ENCODE measurements at places on chromosomes 13 and 19.

- no peak for DNase-seq
Observed at GRCh38 chr13:88651531-88651930, 980.4 kb downstream of the SLITRK5 start.

GRCh38 chr13:113064000-113064533 is 41.5 kb upstream of the F7 start:
- DNase-seq: no peak

GRCh38 chr13:99124794-99125316 is 75.8 kb upstream of the UBAC2 start:
- peak; percentile 66 for DNase-seq

GRCh38 chr13:46531953-46532352 is 21.0 kb upstream of the LRCH1 start:
- no peak for DNase-seq

GRCh38 chr13:40185414-40185813 is 481.0 kb downstream of the FOXO1 start:
- no peak for DNase-seq

- DNase-seq: no peak
Observed at GRCh38 chr13:57877601-57878000, 246.1 kb downstream of the PCDH17 start.

- no peak for DNase-seq
Observed at GRCh38 chr19:27909185-27909840, 1303.6 kb downstream of the UQCRFS1 start.

DNA sequence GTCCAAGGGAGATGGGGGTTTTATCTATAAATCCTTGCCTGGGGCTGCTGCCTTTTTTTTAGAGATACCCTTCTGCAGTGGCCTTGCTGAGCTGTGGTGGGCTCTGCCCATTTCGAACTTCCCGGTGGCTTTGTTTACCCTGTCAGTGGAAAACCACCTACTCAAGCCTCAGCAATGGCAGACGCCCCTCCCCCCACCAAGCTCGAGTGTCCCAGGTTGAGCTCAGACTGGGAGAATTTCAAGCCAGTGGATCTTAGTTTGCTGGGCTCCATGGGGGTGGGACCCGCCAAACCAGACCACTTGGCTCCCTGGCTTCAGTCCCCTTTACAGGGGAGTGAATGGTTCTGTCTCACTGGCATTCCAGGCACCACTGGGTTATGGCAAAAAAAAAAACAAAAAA is 21.6 kb downstream of the LGALS13 start:
- no peak for DNase-seq

GRCh38 chr19:12872941-12873890 is 8.0 kb downstream of the DNASE2 start:
- DNase-seq: peak; percentile 75

- peak; percentile 26 for DNase-seq
Observed at GRCh38 chr19:13932149-13932637, 6.0 kb downstream of the PODNL1 start.

GRCh38 chr19:43329989-43330388 is 23.5 kb upstream of the CD177 start:
- no peak for DNase-seq

DNA sequence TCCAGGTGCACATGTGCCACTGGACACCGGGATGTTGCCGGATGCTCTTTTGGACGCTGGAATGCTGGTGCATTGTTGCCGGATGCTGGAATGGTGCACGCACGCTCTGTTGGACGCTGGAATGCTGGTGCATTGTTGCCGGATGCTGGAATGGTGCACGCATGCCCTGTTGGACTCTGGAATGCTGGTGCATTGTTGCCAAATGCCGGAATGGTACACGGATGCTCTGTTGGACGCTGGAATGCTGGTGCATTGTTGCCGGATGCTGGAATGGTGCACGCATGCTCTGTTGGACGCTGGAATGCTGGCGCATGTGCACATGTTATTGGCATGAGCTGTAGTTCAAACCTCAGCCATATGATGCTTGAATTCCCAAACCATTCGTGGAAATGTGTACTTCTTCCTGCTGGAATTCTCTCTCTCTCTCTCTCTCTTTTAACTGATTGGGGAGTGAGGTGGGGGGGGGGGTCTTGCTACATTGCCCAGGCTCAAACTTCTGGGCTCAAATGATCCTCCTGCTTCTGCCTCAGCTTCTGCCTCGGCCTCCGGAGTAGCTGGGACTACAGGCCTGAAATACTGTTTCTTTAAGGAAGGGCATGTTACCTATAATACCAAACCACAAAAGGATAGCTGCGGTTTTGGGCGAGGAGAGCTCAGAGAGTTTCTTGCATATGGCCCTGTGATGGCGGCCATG is 1.2 kb upstream of the MCF2L start:
- peak; percentile 35 for DNase-seq

- DNase-seq: no peak
Observed at GRCh38 chr13:50513300-50513877, 330.1 kb downstream of the DLEU7 start.

DNA sequence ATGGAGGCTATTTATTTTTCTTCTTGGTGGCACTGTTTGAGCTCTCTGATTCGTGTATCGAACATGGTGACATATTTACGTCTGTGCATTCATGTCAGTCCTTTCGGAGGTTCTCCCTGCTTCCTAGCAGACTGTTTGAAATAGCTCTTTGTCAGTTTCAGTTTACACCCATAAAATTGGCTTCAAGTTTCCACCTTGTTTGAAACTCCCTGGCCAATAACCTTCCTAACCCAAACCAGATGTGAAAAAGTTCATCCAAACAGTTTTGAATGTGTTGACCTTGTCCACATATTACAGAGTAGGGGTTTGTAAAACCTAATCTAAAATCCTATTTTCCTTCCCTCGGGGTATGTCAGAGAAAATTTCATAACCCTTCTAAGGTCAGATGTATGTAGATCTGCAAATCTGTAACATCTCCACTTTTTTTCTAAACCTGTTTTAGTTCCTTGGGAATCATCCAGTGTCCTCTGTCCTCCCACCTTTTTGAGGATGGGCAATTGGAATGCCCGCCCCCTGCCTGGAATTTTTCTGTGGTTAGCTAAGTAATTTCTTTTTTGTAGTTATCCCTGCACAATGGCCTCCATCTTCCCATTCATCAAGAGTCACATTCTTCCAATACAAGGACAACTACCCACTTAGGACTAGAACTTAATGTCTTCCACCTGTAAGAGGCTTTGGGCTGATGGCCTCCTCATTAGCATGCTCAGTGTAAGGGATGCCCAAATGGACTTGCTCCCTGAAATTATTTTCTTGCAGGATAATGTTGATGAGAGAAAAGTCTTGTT is 499.8 kb downstream of the GPC6 start:
- DNase-seq: no peak

- DNase-seq: no peak
Observed at GRCh38 chr13:22061371-22061805, 390.5 kb downstream of the FGF9 start.

DNA sequence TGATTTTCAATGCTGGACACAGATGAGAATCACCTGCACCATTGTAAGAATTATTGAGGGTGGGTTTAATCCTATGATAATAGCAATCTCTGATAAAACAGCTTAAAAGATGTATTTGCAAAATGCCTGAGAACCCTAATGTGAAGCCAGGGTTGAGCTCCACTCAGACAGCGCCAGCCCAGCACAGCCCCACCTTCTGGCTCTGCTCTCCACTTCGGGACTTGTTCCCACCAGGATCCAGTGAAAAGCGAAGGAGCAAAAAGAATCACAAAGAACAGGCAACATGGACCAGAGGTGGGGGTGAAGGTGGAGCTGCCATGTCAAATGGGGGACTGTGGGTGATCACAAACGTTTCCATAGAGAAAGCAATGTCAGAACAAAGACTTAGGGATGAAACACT is 18.6 kb upstream of the ZNF816 start:
- DNase-seq: no peak

DNA sequence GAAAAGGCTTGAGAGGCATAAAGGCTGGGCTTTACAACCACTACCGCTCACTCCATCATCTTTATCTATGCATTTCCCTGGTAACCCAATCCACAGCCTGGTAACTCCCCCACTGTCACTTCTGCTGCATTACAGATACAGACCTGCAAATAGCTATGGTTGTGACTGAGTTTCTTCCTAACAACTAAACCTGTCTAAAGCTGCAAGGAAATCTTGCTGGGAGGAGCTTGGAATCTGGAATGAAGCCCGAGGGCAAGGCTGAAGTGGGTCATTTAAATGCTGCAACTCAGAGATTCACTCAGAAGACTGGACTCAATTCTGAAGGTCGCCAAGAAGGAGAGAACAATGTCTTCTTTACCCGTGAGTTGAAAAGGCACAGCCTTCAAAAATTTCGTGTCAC is at the start of gene LGALS13:
LGALS13 (plus strand) TSS at position 301 of the 400 bp plus-strand sequence; CDS start at position 346, 45 bp downstream.
- DNase-seq: no peak

GRCh38 chr13:59425211-59425741 is 738.5 kb downstream of the DIAPH3 start:
- DNase-seq: no peak

DNA sequence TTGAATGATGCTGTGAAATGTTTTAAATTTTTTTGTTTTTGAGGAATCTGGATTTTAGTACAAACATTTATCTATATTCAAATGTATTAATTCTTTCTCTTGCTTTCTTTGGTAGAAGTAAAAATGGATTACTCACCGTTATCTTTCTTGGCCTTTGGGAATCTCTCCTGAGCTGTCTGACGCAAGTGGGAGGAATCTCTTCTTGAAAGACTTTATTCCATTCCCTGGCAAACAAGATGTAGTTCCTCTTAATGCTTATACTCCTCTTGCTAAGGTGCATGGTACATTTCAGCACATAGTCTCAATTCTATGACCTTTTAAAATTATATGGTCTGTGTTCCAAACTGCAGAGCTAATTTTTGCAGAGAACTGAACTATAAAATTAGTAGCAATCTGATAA is 246.2 kb upstream of the SLC10A2 start:
- DNase-seq: no peak

DNA sequence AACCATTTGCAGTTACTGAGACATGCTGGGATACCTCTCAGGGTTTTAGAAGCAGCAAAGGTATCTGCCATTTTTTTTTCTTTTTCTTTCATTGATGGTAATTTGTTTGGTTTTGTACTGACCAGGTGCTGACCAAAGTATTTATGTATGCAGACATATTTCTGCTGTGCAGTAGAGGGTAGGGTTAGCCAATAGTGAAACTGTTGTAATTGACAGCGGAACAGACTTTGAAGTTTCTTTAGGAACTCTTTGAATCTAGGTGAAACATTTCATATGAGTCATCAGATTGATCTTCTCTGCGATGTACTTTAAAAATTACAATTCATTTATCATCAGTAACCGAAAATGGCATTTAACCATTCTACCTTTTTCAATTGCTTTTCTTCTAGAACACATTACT is 63.0 kb downstream of the ITGBL1 start:
- DNase-seq: no peak

GRCh38 chr19:50772476-50772875 is 2.2 kb downstream of the GPR32 start:
- no peak for DNase-seq

DNA sequence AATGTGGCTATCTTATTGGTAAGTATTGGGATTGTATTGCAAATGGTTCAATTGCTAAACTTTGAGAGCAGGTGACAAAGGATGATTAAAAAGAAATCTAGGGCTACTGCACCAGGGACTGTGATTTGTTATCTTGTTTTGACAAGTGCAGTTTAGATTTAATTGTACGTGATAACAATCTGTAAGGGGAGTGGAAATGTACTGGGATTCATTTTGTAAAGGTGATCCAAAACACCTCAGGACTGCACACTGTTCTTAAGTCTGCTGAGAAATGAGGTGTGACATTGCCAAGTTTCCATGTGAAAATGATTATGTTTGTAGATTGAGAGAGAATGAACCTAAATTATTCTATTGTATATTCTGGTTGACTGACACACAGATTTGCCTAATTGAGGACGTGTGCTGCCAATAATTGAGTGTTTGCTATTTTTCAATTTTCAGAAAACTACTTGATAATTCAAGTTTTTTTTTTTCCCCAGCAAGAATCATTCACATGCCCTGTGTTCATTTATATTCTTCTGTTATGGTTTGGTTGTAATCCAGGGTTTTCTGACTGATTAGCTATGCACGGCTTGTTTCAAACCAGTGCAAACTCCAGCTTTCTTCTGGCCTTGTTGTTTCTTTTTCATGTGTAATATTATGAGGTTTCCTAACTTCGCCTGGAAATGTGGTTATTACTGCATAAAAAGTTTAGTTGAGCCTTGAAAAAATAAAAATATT is 308.0 kb downstream of the OLFM4 start:
- DNase-seq: no peak

DNA sequence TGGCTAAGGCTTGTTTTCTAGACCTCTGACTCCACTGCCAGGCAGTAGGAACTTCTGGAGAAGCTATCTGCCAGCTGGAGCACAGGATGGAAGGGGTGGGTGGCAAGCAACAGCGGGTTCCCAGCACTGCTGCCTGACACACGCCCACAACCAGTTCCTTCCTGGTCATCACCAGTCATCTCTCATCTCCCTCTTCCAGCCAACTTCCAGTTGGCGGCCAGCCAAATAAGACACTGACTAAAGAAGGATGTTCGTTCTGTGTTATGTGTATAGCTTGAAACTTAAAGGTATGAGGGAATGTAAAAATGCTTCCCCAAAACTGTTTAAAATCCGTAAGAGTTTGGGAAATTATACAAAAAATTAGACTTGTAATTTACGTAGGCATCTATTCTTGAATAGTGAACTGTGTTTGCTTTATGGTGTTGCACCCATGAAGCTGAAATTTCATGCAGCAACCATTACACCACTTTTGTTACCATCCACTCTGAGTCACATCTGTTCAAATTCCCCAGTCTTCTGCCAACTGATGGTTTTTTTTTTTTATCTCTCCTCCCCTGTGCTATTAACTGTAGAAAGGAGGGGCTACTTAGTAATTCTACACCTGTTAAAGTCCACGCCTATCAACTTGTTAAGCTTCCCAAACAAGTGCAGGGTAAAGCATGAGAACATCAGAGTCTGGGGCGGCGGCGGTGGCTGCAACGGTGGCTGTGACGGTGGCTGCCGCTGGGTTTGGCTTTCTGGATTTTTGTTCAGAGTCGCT is 86.2 kb upstream of the FRY start:
- peak; percentile 84 for DNase-seq

DNA sequence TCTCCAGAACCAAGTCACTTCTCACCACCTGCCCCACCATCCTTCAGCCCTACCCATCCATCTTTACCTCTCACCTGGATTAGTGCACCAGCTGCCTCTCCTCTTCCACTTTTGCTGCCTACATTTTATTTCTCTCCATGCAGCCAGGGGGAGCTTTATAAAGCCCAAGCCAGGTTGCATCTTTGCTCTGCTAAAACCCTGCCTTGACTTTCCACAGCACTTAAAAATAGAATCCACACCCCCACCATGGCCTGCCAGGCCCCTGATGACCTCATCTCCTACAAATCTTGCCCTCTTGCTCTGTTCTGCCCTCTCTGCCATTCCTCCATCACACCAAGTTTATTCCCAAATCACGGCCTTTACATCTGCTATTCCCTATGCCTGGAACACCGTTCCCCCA is 1.8 kb downstream of the HOOK2 start:
- peak; percentile 21 for DNase-seq

- DNase-seq: no peak
Observed at GRCh38 chr13:98585398-98585754, 8.5 kb upstream of the STK24 start.

DNA sequence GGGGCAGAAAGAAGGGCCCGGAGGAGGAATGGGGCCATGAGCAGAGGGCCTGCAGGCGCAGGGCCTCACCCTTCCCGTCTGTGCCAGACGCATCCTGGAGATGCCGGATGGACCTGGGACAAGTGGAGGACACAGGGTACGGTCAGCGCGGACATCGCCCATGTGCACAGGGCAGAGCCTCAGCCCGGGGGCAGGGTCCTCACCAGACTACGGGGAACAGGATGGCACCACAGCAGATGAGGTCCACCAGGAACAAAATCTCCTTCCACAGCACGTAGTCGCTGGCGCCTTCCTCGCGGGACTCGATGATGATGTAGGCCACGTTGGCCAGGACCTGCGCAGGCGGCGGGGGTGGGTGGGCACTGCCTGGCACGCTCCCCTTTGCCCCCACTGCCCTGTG is 5.6 kb downstream of the GPR108 start:
- no peak for DNase-seq

Data from mammary epithelial cell (primary cell).